CD4-positive, alpha-beta T cell treated with Interleukin-10 for 1 hour (primary cell): ENCODE measurements at places on chromosomes 3 and 15.

DNA sequence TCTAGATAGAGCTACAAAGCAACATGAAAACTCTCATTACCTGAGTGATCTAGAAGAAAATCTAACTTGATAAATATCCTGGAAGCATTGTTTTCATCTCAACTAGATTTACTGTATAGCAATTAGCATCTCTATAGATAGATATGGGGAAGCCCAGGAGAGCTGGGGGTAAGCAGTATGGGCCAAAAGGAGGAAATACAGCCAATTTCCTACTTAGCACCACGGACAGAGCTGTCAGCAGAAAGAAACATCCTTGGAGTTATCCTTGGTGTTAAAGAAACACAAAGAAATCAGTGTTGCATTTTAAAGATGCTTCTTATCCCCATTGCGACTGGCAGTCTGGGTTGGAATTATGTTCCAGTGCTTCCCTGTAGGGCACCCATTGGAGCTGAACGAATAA lies 126.2 kb downstream of the TIGIT start:
- no peak for DNase-seq

GRCh38 chr3:47440131-47440530 lies 35.6 kb downstream of the SCAP start:
- no peak for DNase-seq

GRCh38 chr3:36944012-36944640 lies 728 bp downstream of the TRANK1 start:
- peak; percentile 24 for DNase-seq

GRCh38 chr3:148455098-148455497 lies 242.6 kb upstream of the AGTR1 start:
- no peak for DNase-seq

DNA sequence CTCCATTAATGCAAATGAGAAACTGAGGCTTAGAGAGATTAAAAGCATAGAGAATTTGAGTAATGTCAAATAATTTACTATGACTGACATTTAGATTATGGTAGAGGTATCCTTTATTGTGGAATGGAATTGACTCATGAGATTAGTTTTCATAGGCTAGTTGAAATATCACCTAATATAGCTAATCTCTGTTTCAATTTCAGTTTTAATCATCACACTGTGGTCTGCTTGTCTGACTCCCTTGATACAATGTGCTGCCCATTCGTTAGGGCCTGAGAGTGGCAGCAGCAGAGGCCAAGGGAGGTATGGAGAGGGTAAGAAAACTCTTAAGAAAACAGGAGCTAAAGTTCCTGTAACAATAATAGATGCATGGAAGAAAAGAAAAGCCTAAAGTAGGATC lies 13.2 kb upstream of the ZBTB20 start:
- no peak for DNase-seq

- DNase-seq = no peak
These were observed 21.1 kb downstream of the PARP15 start for GRCh38 chr3:122598556-122598955.

DNA sequence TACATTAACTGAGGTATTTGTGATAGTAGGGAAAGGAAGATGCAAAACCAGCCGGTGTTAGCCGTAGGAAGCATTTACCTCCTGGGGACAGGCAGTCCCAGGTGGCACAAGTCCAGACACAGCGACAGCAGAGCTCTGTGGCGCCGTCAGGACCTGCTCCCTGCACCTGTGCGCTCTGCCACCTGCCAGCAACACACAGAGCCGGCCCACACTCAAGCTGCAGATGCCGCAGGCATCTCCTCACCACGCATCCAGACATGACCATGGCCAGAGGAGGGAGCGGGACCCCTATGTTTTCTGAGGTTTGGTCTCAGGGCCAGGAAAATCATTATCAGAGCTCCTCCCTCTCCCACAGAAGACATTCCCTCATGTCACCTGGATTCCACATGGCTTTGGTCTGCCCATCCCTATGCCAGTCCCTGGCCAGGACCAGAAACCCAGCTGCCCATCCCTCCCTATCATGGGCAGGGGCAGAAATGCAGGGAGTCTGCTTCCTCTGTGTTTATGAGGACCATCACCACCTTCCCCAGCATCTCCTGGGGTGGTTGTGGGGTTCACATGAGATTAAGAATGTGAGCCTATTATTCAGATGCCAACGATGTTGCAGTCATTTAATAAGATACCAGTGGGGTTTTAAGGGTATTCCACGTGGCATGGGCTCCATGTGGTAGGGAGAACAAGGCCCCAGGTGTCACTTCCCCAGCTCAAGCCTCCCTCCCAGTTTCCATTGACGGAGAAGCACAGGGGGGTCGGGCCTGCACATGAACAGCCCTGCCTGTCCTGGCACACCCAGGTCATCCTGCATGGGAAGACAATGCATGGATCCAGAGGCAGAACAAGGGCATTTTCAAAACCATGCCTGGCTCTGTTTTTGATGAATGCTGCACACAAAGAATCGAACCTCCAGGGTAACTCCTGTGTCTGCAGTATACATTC lies 251.1 kb downstream of the OCA2 start:
- no peak for DNase-seq

DNA sequence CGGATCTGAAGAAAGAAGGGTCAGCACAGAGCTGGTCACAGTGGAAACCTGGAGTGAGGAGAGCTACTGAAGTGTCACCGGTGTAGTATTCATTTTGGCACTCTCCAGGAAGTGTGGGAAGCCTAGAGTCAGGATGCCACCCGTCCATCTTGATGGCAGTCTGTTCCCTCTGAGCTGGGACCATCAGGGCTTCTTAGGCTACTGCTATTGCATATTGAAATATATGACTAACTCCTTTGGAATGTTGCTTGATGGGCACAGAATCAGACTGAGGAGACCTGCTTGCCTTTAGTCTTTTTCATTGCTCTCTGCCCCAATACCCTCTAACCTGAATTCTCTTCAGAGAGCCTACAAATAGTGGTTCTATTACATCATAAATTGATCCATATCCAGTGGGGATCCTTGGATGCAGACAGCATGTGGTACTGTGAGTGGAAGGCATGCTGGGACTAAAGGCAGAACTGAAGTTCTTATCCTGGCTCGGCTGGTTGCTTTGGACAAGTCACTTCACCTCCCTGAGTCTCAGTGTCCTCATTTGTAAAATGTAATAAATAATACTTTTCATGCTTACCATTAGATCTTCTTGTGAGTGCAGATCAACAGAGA lies 143.5 kb downstream of the PDE8A start:
- DNase-seq = no peak

- no peak for DNase-seq
These were observed at the start of gene HYAL2 for GRCh38 chr3:50322386-50323091. Gene HYAL2 (minus strand): TSS chr3:50322745. CDS start chr3:50320489, 2,256 bp downstream.

DNA sequence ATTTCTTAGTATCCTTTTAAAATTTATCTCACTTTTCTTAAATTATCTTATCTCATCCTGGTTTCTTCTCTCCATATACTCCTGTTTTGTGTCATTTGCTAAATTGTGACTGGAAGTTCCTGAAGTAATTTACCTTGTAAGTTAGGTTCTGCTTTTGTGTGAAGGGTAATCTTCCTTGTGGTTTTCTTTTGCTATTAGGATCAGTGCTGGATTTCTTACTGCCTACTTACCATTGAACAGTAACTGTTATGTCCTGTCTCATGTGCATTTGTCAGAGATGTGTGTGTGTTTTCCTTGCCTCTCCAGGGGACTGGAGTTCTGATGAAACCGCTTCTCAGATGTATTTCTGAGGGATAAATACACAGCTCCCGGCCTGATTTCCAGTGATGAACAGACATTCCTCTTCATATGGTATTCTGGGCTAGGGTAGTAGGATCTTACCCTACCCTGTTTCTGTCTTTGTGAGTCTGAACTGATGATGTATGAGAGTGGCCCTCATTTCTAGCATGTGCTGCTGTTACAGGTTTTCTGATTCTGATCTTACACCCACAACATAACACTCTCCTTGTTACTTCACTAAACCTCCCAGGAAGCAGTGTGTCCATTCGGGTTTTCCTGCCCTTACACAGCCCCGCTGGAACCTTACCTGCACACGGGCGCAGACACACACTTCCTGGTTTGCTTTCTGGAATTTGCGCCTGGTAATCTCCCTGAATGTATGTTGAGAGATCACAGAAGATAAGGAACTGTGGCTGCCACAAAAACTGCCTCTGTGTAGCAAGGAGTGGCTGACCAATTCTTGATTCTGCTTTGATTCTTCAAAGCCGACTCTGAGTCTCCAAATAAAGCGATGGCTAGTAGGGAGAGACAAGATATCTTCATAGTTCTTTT lies 14.7 kb downstream of the PAK2 start:
- DNase-seq = no peak
